ENCODE measurements at places on chromosomes 4 and X. TPM values are rescaled to one million over a fixed set of nuclear protein-coding genes. Genes with fewer than 3 reads are reported as not detected.

Gene MTNR1A
- not detected for total RNA-seq

GRCh38 chr4:10243856-10244255, 127.3 kb upstream of the WDR1 start:
- DNase-seq, result peak; percentile 1

- DNase-seq, result no peak
These were observed 23.7 kb downstream of the SMPX start for GRCh38 chrX:21734175-21734574.

DNA sequence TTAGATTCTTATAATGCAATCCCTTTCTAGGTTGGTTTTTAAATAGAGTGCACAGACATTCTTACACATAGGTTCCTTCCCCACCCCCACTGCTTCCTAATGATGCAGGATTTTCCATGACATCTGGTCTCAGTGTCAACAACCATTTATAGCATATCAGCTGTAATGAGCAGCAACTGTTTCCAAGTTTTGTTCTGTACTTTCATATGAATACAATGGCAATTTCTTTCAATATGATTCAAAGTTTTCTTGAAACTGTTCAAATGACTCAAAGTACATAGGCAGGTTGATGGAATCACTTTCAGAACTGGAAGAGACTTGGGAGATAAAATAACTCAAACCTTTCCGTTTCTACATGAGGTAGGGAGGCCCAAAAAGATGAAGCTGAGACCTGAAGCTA, 220.7 kb downstream of the CAMK2D start:
- no peak for DNase-seq

Gene PRRG1
- 14.5 TPM for total RNA-seq

Gene CLNK
- not detected for total RNA-seq

DNA sequence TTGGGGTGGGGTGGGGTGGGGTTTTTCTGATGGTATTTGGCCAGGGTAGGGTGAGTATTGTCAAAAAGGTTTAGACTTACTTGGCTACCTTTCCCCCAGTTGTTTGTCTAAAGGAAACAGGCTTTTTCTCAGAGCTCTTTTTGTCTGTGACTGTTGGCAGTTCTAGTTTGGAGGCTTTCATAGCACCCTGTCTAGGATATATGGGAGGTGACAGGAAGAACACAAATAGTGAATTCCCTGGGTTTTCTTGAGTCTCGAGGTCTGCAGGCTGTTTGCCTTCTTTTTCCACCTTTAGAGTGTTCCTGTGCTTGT, 13.5 kb downstream of the RPS6KA3 start:
- no peak for DNase-seq

DNA sequence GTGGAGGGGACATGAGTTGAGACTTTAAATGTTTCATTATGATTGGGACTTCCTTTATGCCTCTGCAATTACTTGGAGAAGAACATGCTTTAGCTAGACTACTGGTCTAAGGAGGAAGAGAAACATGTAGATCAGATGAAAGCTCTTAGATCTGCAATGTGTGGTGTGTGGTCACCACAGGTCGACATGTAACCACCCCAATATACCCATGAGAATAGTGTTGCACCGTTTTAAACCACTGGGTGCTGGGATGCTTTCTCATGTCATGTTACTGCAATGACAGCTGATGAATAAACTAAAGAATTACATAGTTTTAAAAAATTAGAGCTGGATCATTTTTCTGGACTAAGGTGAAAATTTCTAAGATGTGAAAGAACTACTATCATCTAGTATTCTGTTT, 1039.7 kb downstream of the RAPGEF2 start:
- no peak for DNase-seq

GRCh38 chr4:175457956-175458355, 354.1 kb downstream of the GPM6A start:
- no peak for DNase-seq

GRCh38 chr4:42466273-42466844, 69.1 kb downstream of the SHISA3 start:
- no peak for DNase-seq

GRCh38 chr4:184267206-184267608, 49.5 kb upstream of the ENPP6 start:
- no peak for DNase-seq

Gene IQCM
- not detected for total RNA-seq

GRCh38 chr4:185374573-185374972, 21.2 kb downstream of the LRP2BP start:
- no peak for DNase-seq

DNA sequence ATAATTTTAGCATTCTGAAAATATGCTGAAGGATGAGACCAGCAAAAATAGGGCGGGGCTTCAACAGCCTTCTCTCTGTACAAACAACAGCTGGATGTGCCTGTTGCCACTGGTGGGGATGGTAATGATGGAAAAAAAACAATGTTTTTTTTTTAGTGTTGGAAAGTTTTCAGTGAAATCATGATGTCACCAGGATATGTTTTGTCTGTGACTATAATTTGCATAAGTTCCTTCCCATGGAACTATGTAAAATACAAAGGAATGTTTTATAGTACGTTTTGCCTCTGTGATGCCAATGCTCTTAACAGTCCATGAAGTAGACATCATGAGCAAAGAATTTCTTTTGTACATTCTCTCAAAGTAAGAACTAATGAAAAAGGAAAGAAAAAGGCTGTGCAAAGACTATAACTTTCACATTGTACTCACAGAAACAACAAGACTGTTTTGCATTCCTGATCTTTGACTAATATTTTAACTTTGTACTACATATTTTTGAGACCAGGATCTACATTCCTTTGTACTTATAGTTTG, 589.7 kb downstream of the SPRY1 start:
- peak; percentile 31 for DNase-seq

DNA sequence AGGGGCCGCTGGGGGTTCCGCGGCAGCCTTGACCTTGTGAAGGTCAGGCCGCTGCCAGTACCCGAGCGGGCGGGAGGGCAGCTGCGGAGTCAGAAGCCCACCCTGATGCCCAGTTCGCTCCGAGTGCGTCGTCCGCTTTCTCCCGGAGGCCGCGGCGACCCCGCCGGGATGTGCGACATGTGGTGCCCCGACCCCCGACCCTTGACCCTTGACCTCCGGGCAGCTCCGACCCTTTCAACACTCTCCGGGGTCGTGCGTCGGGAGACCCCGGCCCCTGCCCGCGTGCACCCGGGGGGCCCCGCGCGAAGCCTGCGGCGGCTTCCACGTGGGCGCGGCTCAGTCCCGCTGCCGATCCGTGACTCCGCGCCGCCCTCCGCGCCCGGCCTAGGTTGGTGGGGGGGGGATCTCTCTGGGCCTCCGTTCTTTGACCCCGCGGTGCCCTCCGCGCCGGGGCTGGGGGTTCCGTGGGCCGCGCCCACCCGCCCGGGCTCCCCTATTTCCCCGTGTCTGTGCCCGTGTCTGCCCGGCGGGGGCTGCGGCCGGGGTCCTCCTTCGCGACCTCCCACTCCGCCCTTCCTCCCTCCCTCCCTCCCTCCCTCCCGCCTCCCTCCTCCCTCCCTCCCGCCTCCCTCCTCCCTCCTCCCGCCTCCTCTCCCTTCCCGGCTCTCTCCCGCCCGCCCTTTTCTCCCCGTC, 609 bp upstream of the SLC25A6 start:
- peak; percentile 70 for DNase-seq

Gene GPR119
- not detected for total RNA-seq

GRCh38 chrX:1072637-1073377, 139.6 kb downstream of the CRLF2 start:
- DNase-seq, result no peak

DNA sequence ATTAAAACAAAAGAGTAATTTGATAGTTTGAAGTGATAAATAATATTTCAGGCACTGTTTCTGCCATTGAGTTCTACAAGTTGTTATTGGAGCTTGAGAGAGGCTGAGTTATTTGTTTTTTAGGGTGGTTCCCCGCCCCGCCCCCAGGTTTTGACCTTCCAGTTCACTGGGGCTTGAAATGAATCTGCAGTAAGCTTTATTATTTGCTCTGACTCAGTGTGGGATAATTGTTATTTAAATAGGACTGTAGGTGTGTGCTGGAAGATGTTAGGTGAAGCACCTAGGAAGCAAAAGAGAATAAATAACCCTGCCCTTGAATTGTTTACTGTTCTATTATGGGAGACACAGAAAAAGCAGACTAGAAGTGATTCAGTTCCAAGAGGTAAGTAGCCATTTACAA, 81.2 kb upstream of the KCNIP4 start:
- no peak for DNase-seq

- no peak for DNase-seq
These were observed 11.1 kb downstream of the GTPBP6 start for GRCh38 chrX:307261-308111.

- DNase-seq, result no peak
These were observed 138.5 kb downstream of the CHRDL1 start for GRCh38 chrX:110657073-110657472.

- DNase-seq, result no peak
These were observed 25.8 kb downstream of the PDGFRA start for GRCh38 chr4:54254915-54255246.

- DNase-seq, result no peak
These were observed 165.7 kb downstream of the RAPGEF2 start for GRCh38 chr4:159268607-159269006.

DNA sequence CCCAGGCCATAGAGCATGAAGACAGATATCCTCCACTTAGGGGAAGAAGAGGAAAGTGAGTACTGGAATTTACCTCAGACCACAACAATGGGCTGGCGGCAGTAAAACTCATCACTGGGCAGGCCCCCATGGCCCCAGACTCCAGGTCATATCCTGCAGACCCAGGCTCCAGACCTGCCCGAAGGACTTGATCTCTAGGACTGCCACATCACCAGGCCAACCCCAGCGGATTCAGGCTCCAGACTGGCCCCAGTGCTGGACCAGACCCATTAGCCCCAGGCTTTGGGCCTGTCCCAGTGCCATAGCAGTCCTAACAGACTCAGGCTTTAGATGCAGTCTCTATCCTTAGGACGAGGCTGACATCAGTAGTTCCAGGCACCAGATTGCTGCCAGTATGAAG, 190.6 kb downstream of the DLG3 start:
- no peak for DNase-seq

DNA sequence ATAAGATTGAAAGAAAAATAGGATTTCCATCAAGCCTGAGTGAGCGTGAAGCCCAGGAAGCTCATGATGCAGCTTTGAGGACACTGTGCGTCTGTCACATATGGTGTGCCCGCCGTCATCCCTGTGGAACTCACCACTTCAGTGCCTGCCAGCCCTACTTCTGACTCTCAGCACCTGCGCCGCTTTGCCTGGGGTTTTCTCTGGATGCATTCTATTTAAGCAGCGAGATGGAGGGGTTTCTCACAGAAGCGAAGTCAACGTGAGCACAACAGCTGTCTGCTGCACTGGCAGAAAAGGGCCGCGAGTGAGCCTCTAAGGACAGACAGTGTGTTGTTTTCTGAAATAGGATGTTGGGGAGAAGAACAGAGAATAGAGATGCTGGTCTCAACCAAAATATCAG, 6.2 kb upstream of the TMEM128 start:
- DNase-seq, result no peak

DNA sequence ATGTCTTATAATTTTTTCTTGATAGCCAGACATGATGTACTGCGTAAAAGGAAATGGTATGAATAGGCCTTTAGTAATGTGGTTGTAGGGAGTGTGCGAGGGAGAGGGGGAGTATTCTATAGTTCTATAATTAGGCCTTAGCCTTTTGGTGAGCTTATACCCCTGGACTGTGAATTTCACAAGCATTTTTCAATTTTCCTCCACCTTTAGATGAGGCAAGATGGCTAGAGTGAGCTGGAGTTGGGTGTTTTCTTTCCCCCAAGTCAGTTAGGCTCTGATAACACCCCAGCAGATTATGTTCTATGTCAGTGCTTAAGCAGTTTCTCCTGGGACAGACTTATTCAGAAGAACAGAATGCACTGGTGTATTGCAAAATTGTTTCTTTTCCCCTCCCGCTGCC, 210.2 kb upstream of the NPY2R start:
- no peak for DNase-seq

Gene GAGE1
- total RNA-seq, result not detected

Gene PPP2R2C
- 0.91 TPM for total RNA-seq

- no peak for DNase-seq
These were observed 192.7 kb downstream of the ANAPC10 start for GRCh38 chr4:144905286-144905685.

GRCh38 chr4:26937567-26937966, 76.9 kb downstream of the STIM2 start:
- DNase-seq, result no peak

Gene CXCL9
- total RNA-seq, result not detected

DNA sequence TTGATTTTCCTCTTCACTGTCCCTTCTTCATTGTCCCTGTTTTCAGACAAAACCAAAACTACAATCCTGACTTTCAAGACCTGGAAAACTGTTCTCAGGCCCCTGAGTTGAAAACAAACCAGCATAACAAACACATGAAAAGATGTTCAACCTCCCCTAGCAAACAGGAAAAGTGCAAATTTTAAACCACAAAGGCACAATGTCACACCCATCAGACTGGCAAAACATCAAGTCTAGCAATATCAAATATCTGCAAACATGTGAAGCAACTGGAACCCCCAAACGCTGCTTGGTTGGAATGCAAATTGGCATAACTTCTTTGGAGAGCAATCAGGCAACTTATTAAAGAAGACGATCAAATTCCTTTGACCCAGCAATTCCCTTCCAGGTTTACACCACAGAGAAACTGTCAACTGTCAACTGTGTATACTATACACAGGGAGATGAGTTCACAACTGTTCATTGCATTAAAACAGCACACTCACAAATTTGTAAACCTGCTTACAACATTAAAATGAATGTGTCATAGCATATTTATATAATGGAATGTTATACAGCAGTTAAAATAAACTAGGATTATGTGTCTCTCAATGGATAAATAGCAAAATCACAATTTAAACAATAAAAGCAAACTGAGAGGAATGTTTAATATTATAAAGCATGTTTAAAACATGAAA, 7.0 kb downstream of the USP46 start:
- no peak for DNase-seq

Gene GUCY1B1
- total RNA-seq, result 13.0 TPM

DNA sequence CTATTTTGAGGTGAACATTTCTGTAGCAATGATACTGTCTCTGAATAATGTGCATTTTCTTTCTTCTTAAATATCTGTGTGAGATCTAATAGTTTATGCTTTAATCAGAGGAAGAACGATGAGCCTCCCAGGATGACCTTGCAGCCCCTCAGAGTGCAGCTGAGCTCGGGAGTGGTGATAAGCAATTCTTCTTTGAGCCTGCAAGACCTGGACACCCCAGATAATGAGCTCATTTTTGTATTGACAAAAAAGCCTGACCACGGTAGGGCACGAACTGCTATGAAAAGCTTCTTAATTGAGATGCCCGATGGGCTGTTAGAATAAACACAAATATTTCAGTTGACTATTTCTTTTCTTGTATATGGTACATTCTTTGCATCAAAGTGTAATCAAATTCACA, 105.0 kb upstream of the ANXA3 start:
- no peak for DNase-seq

GRCh38 chrX:155967653-155968325, 29.7 kb upstream of the IL9R start:
- no peak for DNase-seq

- no peak for DNase-seq
These were observed 7.7 kb downstream of the GAK start for GRCh38 chr4:924107-925096.

DNA sequence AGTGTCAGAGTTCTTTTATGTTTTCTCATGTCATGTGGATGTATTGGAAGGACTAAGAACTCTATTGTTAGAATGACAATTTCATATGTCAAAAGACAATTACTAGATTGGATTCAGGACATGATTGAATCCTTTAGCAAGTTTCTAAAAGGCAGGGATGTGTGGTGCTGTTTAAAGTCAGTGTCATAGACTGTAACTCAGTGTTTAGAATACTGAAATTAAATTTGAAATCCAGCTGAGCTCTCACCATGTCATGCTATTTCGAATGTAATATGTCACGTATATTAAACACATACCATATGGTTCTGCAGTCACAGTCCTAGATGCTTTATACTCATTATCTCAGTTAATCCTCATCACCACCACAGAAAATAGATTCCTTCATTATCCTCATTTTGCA, 7.8 kb downstream of the GUCY1B1 start:
- no peak for DNase-seq
